Glutamatergic neuron (in vitro differentiated cells): ENCODE measurements at places on chromosomes 12 and 14. TPM values are rescaled to one million over a fixed set of nuclear protein-coding genes. Genes with fewer than 3 reads are reported as not detected.

Gene TAS2R46
- total RNA-seq = 3.3 TPM

Gene TRIM9
- 11.9 TPM for total RNA-seq

Gene FOXM1
- total RNA-seq = 12.7 TPM

Gene CLEC4A
- total RNA-seq = 0.71 TPM

DNA sequence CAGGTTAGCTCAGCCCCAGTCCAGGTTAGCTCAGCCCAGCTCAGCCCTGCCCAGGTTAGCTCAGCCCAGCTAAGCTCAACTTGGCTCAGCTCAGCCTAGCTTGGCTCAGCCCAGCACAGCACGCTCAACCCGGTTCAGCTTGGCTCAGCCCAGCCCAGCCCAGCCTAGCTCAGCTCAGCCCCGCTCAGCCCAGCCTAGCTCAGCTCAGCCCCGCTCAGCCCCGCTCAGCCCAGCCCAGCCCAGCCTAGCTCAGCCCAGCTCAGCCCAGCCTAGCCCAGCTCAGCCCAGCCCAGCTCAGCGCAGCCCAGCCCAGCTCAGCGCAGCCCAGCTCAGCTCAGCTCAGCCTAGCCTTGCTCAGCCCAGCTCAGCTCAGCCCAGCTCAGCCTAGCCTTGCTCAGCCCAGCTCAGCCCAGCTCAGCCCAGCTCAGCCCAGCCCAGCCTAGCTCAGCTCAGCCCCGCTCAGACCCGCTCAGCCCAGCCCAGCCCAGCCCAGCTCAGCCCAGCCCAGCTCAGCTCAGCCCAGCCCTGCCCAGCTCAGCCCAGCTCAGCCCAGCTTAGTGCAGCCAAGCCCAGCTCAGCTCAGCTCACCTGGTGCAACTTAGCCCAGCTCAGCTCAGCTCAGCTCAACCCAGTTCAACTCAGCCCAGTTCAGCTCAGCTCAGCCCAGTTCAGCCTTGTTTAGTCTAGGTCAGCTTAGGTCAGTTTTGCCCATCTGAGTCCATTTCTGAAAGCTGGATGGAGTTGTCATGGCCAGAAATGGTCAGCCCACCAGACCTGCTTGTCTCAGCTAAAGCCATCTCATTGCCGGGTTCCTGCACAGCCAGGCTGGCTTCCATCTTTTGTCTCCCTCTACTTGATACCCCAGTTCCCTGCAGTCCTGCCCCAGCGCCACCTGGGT lies 333.6 kb downstream of the TMEM121 start:
- H3K27ac ChIP-seq = no peak overlapping the region
- no peak for DNase-seq
- peaks cover 5% of the 10 kb centered on the region for H3K36me3 ChIP-seq
- peaks cover 6% of the 10 kb centered on the region for H3K27me3 ChIP-seq
- H3K4me1 ChIP-seq = no peaks in the 10 kb centered on the region
- no peak overlapping the region for H3K4me3 ChIP-seq

GRCh38 chr14:93008381-93008780 lies 85.4 kb downstream of the CHGA start:
- peaks cover 29% of the 10 kb centered on the region for H3K27me3 ChIP-seq
- peak overlapping the region; percentile 48 for H3K4me3 ChIP-seq
- no peaks in the 10 kb centered on the region for H3K36me3 ChIP-seq
- H3K27ac ChIP-seq = peak overlapping the region; percentile 66
- H3K4me1 ChIP-seq = peaks cover 72% of the 10 kb centered on the region

GRCh38 chr12:100127766-100128511 lies 14.7 kb downstream of the BLTP3B start:
- peaks cover 5% of the 10 kb centered on the region for H3K4me1 ChIP-seq
- no peak for DNase-seq
- no peak overlapping the region for H3K27ac ChIP-seq

DNA sequence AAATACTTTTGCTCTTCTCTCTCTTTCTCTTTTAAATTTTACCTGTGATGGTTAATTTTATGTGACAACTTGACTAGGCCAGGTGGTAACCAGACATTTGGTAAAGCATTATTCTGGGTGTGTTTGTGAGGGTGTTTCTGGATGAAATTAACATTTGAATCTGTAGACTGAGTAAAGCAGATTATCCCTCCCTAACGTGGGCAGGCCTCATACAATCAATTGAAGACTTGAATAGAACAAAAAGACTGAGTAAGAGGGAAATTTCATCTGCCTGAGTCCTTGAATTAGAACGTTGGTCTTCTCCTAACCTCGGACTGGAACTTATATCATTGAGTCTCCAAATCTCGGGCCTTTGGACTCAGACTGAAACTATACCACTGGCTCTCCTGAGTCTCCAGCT lies 182.1 kb downstream of the NELL2 start:
- peaks cover 5% of the 10 kb centered on the region for H3K36me3 ChIP-seq
- no peak overlapping the region for H3K27ac ChIP-seq
- no peak for DNase-seq
- H3K4me3 ChIP-seq = no peak overlapping the region
- H3K27me3 ChIP-seq = peaks cover 3% of the 10 kb centered on the region
- H3K4me1 ChIP-seq = no peaks in the 10 kb centered on the region

DNA sequence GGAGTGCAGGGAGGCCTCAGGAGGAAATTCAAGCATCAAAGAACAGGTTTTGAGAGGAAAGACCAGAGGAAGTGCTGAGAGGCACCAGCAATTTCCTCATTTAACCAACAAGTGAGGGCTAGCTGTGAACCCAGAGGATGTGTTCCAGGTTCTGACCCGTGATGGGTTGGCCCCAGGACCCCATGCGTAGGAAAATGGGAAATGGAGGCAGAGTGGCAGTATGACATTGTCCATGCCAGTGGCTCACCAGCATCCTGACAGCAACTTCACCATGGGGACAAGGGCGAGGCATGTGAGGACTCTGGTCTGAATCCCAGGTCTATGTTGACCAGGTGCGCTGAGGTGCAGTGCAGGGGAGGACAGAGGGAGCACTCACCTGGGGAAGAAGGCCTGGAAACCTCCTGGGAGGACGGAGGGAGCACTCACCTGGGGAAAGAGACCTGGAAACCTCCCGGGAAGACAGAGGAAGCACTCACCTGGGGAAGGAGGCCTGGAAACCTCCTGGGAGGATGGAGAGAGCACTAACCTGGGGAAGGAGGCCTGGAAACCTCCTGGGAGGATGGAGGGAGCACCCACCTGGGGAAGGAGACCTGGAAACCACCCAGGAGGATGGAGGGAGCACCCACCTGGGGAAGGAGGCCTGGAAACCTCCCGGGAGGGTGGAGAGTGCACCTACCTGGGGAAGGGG lies 6.7 kb upstream of the CACNA2D4 start:
- peak overlapping the region; percentile 59 for H3K4me3 ChIP-seq
- H3K4me1 ChIP-seq = peaks cover 18% of the 10 kb centered on the region
- peaks cover 12% of the 10 kb centered on the region for H3K27me3 ChIP-seq
- H3K27ac ChIP-seq = peak overlapping the region; percentile 80
- H3K36me3 ChIP-seq = peaks cover 5% of the 10 kb centered on the region
- no peak for DNase-seq

GRCh38 chr14:104596451-104596918 lies 8.1 kb downstream of the TMEM179 start:
- H3K36me3 ChIP-seq = peaks cover 5% of the 10 kb centered on the region
- peak; percentile 12 for DNase-seq
- peaks cover 21% of the 10 kb centered on the region for H3K27me3 ChIP-seq
- H3K27ac ChIP-seq = no peak overlapping the region
- no peak overlapping the region for H3K4me3 ChIP-seq
